GM04504 (cell line): ENCODE measurements at places on chromosomes 16 and 17.

- no peak for DNase-seq
These were observed 195.0 kb downstream of the FTO start for GRCh38 chr16:53898993-53899392.

DNA sequence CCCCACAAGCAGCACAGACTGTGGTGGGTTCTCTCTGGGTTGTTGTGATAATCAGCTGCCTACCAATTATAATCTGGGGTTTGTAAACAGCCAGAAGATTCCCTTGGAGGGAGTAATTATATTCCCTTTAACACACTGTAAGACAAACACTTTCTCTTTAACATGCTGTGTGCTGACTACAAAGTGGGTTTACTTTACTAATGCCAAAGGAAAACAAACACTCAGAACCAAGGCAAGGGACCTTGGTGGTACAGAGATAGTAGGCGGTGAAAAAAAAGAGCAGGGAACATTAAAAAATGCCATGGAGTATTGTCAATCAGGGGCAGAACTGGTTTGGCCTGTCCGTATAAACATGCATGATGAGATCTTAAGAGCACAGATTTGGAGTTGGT, 3.0 kb upstream of the VAT1L start:
- no peak for DNase-seq

GRCh38 chr17:73137376-73137775, 27.4 kb upstream of the SSTR2 start:
- DNase-seq = no peak

GRCh38 chr17:5419959-5420653, at the start of gene RPAIN:
Gene RPAIN, plus strand, starts transcription at chr17:5420182. Its CDS starts 29 bp downstream, at chr17:5420211.
- peak; percentile 56 for DNase-seq

GRCh38 chr17:10907370-10907769, 69.5 kb upstream of the PIRT start:
- DNase-seq = no peak

DNA sequence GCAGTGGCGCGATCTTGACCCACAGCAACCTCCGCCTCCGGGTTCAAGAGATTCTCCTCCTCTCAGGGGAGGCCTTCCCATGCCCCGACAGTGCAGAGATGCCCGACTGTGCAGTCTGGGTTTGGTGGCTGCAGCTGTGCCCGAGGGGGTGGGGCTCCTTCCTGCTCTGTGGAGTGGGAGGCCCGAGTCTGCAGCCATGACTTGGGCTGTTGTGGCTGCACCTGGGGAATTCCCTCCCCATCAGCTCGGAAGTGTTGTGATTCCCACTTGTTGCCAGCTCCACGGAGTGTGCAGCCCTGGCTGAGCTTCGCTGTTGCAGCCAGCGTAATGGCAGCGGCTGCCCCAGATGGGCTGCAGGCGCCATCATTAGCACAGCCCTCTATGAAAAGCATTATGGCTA, 66.4 kb upstream of the SMIM36 start:
- no peak for DNase-seq

DNA sequence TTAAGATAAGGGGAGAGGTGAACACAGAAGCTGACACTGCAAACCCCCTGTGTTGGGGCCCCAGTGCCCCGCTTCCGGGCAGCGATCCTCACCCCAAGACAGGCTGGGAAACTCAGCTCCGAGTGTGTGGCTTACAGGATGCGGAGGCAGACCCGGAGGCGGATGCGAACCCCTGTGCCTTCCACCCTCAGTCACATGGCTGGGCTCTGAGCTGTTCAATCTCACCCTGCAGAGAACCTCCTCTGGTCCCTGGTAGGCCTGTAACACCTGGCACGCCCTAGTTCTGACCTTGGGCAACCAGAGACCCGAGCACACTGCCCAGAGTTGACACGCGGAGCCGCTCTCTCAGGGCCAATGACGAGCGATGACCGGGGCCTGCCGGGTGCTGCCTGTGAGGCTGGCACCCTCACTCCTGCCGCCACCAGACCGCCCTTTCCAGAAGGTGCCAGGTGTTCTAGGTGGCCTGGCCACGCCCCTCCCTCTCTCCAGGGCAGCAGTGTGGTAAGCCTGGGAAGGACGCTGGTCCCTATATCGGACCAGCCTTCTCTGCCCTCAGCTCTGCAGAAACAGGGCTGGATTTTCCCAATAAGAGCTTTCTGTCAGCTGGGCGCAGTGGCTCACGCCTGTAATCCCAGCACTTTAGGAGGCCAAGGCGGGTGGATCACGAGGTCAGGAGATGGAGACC, 23.3 kb downstream of the MEAK7 start:
- no peak for DNase-seq
